Astrocyte (in vitro differentiated cells and primary cell): ENCODE measurements at places on chromosomes 16 and 17.
A peak's percentile ranks its signal among the peaks of the same experiment; 100 is the strongest.

GRCh38 chr17:49874911-49875310 is 27.0 kb upstream of the TAC4 start:
- DNase-seq: no peak

GRCh38 chr16:23506606-23506994 is 3.7 kb downstream of the GGA2 start:
- no peak for DNase-seq

- no peak for DNase-seq
These were observed 11.8 kb downstream of the SLC9A5 start for GRCh38 chr16:67260426-67261063.

GRCh38 chr17:62724398-62725146 is 83.5 kb downstream of the MARCHF10 start:
- no peak for DNase-seq

DNA sequence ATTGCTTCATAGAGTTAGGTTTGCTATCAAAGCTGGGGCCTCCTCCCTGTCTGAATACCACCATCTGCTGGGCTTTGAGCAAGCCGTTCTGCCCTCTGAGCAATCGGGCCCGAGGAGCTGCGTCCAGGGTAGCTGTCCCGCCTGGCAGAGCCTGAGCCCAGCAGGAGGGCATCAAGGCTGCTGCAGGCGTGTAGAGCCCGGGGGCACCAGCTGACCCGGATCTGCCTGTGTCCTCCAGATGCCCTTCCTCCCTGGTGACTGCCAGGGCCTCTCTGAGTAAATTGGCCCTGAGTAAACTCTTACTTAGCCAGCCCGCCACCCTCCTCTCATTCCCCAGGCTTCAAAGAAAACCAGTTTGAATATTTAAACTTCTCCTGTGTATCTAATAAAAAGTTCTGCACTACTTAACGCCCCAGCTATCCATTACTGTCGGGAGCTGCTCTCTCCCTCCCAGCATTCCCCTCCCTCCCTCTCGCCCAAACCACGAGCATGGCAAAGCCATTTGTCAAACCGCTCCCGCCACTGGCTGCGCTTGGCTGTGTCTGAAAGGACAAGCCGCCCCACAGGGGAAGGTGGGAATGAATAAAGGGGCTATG is 16.4 kb downstream of the CDK5RAP3 start:
- DNase-seq: peak; percentile 44

DNA sequence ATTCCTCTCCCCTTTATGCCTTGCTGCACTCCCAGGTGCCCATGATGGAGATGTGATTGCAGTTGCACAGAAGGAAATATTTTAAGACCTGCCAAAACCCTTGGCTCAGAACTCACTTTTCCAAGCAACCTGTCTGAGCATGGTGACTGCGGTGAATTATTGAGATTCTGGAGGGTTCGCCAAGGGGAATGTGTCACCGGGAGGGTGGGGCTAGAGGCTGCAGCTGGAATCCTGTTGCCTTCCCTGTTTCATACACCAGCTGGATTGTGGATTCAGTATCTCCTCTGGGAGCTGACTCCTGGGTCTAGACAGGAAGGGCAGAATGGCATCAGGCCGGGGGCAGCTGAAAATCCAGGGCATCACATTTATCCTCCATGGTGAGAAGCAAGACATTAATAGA is 527.2 kb downstream of the TMEM114 start:
- no peak for DNase-seq

DNA sequence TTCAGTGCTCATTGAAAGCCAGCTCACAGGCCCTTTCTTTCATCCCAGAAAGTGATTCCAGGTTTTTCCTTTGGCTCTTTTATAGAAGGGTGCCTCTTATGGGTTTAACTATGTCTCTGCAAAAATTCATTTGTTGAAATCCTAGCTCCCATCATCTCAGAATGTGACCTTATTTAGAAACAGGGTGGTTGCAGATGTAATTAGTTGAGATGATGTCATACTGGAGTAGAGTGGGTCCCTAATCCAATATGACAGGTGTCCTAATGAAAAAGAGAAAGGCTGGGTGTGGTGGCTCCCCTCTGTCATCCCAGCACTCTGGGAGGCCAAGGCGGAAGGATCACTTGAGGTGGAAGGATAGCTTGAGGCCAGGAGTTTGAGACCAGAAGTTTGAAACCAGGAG is 64.2 kb upstream of the FAM20A start:
- DNase-seq: no peak

DNA sequence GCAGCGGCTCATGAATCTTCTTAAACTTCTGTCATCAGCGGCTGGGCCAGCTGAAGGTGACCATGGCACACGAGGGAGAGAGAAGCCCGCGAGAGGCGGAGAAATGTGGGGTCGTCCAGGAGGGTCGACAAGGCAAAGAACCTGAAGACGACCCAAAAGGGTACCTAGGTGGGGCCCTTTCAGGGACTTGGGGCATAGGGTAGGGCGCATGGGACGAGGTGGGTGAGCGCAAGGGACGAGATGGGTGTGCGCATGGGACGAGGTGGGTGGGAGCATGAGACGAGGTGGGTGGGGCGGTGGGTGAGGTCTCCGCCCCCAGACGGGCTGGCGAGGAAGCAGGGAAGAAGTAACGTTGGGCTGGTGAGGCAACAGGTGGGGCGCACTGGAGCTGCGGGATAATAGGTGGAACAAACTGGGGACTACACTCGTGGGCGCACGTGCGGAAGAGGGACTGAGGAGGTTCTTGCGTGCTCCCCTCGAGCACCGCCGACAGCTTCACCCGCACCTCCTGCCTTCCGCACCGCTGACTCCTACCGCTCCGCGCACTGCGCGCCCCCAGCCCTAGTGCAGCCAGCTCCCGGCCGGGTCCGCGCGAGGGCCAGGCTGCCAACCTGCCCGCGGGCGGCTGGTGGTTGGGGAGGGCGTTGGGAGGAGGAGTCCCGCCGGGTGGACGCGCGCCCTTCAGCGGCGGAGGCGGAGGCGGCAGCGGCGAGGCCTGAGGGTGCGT is 23.2 kb upstream of the CRYM start:
- DNase-seq: peak; percentile 47

GRCh38 chr16:55489119-55489955 is 10.3 kb downstream of the MMP2 start:
- DNase-seq: no peak

- DNase-seq: no peak
These were observed 3.9 kb downstream of the PRSS21 start for GRCh38 chr16:2820836-2821486.

DNA sequence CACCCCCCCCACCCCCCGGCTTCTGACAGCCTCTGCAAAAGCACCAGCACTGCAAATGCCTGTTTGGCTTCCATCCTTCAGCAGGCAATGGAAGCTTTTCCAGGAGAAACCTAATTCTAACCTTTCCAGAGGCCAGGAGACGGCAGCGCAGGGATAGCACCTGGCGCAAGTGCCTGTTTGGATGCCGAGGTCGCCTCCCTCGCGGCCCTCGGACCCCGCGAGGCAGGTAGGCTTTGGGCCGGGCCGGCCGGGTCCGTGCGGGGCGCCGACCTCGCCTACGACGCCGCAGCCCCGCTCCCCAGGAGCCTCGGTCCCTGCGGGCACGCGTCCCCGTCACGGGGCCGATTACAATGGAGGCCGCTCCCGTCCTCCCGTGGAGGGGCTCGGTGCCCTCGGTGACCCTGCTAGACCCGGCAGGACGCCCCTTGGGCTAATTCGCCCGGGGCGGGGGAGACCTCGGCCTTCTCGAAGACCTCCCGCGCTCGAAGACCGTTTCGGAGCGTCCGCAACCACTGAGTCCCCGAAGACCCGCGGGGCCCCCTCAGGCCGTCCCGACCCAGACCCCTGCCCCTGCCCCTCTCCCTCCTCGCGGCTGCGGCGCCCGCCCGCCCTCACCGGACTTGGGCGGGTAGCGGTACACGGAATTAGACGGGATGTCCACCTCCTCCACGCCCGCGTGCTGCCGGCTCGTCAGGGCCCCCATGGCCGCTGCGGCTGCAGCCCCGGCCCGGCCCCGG is 587 bp downstream of the RNF157 start:
- DNase-seq: no peak

GRCh38 chr16:73026754-73027684 is 20.9 kb downstream of the ZFHX3 start:
- no peak for DNase-seq

- DNase-seq: peak; percentile 96
These were observed 50.8 kb downstream of the TOM1L2 start for GRCh38 chr17:17921192-17922069.

DNA sequence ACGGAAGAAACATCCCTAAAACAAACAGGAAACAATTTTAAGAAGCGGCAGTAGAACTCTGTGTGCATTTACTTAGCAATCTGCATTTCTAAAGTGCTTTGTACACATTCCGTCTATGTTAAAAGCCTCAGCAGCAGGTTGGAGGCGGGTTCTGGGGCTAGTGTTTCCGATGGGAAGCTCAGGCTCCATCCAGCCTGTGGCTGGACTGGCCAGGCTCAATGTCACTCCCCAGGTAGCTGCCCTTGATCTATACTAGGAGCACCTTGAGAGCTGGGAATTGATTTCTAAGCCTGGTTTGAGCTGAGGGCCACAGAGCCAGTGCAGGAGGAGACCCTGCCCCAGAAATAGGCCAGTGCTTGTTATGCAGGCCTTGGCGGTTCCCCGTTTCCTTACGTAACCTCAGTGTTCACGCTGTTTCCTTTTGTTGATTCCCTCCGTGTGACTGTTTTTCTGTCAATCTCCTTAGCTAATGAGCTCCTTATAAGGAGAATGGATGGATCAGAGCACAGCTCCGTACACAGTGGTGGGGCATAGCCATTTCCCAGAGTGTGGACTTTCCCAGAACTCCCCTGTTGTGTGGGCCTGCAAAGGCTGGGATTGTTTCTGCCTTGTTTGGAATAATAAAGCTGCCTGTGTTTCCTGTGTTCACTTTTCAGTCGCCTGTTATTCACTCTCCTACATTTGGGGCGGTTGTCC is 21.4 kb downstream of the ADORA2B start:
- no peak for DNase-seq

GRCh38 chr16:2856061-2856670 is 1.8 kb downstream of the PRSS22 start:
- DNase-seq: no peak

DNA sequence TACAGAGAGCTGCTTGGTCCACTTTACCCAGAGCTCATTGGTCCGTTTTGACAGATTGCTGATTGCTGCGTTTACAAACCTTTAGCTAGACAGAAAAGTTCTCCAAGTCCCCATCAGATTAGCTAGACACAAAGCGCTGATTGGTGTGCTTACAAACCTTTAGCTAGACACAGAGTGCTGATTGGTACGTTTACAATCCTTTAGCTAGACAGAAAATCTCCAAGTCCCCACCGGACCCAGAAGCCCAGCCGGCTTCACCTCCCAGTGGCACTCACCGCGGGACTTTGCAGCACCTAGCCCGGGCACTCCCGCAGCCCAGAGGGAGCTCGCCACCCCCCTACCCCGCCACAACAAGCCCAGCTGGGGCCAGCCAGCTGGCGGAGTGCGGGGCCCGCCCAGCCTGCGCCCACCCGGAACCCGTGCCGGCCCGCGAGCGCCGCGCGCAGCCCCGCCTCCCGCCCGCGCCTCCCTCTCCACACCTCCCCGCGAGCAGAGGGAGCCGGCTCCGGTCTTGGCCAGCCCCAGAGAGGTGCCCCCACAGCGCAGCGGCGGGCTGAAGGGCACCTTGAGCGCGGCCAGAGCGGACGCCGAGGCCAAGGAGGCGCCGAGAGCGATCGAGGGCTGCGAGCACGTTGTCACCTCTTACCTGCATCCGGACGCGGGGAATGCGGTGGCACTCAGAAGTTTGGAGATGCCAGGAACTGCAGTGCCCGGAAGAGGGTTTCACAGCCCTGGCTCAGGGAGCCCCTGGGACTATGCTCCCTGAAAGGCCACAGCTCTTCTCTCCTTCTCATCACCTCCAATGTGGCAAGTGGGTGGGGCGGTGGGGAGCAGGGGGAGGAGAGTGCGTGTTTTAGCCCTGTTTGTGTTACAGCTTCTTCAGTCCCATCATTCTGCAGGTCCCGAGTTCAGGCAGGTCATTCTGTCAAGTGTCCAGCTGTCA is 1504.5 kb downstream of the CDH11 start:
- no peak for DNase-seq

- no peak for DNase-seq
These were observed 29.7 kb downstream of the CMC2 start for GRCh38 chr16:80976946-80977345.

DNA sequence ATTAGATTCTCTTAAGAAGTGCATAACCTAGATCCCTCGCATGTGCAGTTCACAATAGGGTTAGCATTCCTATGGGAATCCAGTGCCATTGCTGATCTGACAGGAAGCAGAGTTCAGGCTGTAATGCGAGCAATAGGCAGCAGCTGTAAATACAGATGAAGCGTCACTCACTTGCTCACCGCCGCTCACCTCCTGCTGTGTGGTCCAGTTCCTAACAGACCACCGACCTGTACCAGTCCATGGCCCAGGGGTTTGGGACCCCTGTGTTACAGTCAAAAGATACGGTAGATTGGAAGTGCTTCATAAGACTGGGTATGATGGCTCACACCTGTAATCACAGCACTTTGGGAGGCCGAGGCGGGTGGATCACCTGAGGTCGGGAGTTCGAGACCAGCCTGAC is 2.8 kb downstream of the STAT5A start:
- no peak for DNase-seq

- DNase-seq: no peak
These were observed 115.2 kb upstream of the NETO2 start for GRCh38 chr16:47258874-47259461.

GRCh38 chr16:10932959-10933710 is 9.1 kb downstream of the DEXI start:
- no peak for DNase-seq

DNA sequence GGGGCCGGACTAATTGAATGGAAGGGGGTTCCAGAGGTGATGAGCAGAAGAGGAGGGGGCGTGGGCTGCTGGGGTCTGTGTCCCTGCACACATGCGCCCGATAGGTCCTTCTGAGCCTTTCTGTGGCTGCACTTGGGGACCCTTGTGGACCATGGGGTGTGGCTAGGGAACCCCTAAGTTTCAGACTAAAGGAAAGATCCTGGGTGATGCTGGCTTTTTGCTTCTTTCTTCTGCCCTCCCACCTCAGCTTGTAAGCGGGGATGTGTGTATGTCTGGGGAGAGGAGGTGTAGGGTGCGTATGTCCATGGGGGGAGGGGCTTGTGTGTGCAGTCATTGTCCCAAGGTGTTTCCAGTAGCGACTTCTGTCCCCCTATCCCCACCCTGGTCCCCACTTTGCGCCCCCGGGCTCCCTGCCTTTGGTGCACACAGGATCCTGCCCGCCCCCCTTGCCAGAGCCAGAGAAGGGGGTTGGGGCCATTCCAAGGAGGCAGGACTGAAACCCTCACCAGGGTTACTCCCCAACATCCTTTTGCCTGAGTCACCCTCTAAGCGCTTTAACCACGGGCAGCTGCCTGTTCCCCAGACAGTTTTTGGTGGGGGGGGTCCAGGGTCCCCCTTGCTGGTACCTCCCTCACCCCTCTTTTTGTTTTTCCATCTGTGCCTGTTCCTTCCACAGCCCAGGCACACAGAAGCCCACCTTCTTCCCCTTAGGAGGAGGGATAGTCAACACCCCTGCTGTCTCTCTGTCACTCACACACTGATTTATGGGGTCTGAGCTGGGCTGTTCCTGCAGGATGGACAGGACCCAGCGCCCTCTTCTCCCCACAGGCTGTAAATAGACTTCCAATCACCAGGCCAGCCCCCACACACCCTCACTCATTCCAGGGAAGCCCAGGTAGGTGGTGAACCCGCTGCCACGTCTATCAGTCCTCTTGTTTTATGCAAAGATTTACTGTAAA is 83.2 kb downstream of the ARHGAP23 start:
- DNase-seq: peak; percentile 63
